ENCODE measurements at places on chromosomes 6 and 20.

DNA sequence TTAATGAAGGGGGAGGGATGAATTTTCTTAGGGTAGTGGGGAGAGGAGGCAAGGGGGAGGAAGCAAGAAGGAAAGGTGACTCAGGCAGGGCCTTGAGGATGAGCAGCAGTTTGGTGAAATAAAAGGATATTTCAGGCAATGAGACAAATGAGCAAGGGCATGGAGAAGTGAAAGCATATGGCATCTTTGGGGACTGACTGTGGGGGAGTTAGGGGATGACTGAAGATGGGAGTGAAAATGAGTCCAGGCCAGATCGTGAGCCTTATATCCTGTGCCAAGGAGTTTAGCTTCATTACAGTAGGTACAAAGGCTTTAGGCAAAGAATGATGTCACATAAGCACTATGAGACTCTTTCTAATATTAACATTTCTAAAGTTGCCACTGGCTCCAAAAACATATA, 51.9 kb downstream of the ILRUN start:
- no peak for DNase-seq

- DNase-seq = no peak
Measured at GRCh38 chr20:43846516-43846905, 68.1 kb upstream of the TOX2 start.

GRCh38 chr6:159691133-159691962, 1.7 kb downstream of the SOD2 start:
- DNase-seq = no peak

DNA sequence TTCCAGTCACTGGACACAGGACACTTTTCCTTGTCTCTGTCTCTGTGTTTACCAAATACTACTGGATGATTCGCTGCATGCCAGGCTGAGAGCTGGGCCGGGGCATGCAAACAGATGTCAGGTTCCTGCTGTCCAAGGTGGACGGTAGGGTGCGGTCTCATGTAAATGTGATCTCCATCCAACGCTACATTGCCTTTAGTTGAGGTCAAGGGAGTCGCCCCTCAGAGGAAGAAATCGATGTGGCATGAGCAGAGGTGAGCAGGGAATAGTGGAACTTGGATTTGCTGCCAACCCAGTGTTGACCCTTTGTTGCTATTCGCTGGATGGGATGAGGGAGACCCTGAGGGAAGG, 9.8 kb upstream of the TOX2 start:
- DNase-seq = no peak

- DNase-seq = no peak
Measured at GRCh38 chr6:105759946-105760345, 326.2 kb upstream of the PRDM1 start.

- DNase-seq = no peak
Measured at GRCh38 chr20:46823271-46823751, 71.3 kb upstream of the EYA2 start.

GRCh38 chr6:150157081-150157480, 14.2 kb downstream of the PPP1R14C start:
- no peak for DNase-seq

GRCh38 chr20:45964006-45964400, 8.0 kb downstream of the ZNF335 start:
- no peak for DNase-seq

GRCh38 chr20:5718896-5719595, 31.2 kb upstream of the SHLD1 start:
- DNase-seq = no peak

DNA sequence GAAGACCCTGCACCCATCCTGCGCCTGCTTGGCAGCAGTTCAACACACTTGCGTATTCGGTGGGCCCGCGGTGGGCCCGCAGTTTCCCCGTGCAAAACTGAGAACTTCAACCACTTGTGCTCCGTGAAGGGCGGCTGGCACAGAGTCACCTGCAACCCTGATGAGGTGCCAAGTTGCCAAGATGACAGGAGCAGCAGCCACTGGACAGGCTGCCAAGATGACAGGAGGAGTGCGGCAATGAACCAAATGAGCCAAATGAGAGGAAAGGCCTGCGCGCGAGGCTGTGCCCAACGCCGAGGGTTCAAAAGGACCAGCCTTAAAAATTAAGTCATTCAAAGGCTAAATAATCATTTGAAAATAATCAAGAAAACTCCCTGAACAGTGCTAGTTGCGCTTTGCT, 20.1 kb downstream of the DIDO1 start:
- no peak for DNase-seq

- no peak for DNase-seq
Measured at GRCh38 chr6:30557683-30557981, 537 bp downstream of the PRR3 start.

Data from ascending aorta (tissue), 2 donors.